Urothelium cell line (cell line): ENCODE measurements at places on chromosomes 4 and X.

- DNase-seq = no peak
Observed at GRCh38 chrX:17459661-17460060, 84.7 kb downstream of the NHS start.

- DNase-seq = no peak
Observed at GRCh38 chrX:20452487-20452886, 185.8 kb upstream of the RPS6KA3 start.

GRCh38 chrX:42615161-42615563 lies 162.8 kb downstream of the PPP1R2C start:
- no peak for DNase-seq

DNA sequence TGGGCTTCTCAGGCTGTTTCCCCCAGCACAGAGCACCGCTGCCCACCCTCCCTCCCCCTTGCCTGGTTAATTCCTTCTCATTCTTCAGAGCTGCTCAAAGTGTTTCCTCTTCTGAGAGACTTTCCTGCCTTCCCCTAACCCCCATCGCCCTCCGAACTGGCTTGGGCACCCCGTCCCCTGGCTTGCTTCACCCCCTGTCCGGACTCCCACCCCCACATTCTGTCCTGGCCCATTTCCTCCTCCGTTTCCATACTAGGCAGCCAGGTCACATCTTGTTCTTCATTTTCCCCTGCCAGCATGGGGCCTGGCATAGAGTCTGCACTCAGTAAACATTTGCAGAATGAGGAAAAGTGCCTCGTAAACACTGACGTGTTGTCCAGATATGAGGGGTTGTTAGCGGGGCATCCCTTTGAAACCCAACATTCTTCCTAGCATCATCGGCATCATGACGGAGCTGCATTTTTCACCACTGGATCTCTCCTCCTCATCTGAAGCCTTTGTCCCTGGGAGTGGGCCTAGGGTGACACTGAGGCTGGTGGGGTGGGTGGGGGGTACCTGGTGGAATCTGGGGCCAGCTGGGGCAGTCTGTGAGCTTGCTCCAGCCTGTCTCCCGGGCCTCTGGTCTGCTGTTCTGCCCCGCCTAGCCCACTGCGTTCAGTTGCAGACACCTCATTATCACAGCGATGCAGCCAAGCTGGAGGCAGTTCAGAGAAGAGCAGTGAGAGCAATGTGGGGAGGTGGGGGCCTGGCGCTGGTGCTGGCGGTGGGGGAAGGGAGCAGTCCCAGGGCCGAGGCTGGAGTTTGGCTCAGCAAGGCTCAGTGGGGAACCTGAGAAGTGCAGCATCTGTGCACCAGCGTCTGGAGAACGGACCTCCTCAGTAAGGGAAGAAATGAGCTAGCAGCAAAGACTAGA lies 149.4 kb upstream of the PJA1 start:
- no peak for DNase-seq

DNA sequence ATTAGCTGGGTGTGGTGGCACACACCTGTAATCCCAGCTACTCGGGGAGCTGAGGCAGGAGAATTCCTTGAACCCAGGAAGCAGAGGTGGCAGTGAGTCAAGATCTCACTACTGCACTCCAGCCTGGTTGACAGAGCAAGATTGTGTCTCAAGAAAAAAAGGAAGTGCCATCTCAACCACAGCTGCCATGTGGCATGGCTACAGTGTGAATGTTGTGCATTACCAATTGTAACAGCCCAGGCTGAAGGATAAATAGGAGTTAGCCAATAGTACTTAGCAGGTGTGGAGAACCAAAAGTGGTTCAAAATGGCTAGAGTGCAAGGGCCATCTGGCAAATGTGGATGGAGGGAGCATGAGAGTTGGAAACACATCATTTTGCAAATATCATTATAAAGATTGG lies 28.9 kb downstream of the SLC25A5 start:
- no peak for DNase-seq

DNA sequence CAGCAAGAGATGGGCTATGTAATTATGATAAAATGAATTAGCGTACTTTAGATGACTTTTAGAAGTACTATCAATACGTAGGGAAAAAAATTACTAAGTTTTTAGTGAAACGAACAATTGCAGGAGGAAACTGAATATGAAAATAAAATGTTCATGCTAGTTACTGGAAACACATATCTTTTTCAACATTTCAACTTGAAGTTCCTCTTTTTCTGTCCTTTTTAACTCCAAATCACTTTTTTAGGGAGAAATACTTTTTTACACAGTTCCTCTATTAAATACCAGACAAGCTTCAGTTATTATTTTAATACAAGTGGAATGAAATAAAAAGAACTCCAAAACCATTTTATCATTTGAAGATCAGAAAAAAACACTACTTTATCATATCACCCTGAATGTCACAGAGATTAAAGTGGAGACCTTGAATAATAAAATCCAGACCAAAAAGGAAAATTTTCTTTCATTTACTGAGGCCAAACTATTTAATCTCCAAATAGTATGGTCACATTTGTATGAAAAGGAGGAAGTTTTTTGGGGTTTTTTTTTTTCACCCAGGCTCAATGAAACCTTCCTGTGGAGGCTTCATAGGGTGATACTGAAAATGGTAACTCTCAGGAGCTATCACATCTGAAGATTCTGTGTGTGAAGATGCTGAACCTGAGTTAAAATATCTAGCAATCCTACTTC lies 306.2 kb downstream of the INPP4B start:
- no peak for DNase-seq

DNA sequence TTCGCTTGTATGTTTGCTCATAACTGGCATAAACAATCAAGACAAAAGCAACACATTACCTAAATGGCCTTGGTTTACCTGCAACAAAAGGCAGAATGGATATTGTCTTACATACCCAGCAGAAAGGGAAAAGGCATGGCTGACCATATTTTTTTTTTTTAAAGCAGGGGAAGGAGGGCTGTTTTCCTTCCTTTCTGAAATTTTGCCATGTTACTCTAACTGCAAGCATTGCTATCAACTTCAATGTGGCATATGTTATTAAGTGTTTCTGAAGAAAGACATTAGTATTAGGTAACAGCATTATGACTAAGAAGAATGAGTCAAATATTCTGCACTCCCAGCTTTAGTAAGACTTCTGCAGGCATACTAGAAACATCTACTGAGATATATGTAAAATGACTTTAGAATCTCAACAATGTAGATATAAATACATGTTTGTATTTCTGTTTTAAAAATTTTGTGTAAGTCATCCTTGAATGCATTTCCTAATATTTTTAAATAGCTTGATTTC lies 512.6 kb upstream of the FAM241A start:
- DNase-seq = no peak

DNA sequence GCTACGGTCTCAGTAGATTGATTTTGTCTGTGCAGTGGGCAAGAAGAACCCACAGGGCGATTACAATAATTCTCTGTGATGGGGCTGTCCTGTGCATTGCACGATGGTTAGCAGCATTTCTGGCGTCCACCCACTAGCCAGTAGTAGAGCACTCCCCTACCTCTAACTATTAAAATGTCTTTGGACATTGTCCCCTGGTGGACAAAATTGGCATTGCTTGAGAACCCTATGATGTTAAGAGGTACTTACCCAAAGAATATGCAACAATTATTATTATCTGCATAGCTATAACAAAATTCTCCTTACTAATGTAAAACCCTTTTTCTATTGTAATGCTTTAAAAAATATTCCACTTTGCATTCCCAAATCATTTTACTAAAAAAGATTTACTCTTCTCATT lies 109.5 kb upstream of the VCX3A start:
- DNase-seq = no peak

GRCh38 chrX:37813570-37813969 lies 33.7 kb downstream of the CYBB start:
- DNase-seq = no peak

DNA sequence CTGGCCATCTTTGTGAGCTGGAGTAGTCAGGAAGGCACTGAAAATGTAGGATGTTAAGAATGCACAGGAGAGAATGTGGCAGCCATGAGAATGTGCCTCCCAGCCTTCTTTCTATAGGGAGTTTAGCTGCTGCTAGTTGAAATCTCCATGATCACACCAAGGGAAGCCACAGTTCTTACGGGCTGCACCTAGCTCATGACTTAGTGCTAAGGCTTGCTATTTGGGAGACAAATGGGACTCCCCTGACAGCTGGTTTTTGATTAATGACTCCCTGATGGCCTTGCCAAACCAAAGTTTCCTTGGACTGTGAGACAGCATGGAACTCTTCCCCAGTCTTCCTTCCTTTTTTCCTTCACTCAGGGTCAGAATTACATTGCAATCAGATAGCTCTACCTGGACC lies 9.2 kb downstream of the CTSO start:
- DNase-seq = no peak

DNA sequence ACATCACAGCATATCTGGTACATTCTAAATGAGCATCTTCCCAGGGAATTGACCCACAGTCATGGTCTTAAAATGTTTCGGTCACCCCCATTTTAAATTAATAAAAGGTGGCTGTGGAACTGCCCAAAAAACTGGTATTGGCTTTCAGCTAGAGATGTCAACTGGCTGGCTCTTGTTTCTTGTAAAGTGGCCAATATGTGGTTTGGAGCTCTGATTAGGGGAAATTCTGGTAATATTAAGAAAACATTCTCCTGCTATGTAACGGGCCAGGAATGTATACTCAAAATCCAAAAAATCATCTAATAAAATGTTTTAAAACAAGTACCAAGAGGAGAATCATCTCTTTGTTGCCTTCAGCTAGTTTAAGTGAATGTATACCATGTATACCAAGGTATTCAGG lies 62.0 kb upstream of the VCX2 start:
- no peak for DNase-seq

GRCh38 chr4:1204828-1205585 lies 32.6 kb upstream of the SPON2 start:
- DNase-seq = no peak

DNA sequence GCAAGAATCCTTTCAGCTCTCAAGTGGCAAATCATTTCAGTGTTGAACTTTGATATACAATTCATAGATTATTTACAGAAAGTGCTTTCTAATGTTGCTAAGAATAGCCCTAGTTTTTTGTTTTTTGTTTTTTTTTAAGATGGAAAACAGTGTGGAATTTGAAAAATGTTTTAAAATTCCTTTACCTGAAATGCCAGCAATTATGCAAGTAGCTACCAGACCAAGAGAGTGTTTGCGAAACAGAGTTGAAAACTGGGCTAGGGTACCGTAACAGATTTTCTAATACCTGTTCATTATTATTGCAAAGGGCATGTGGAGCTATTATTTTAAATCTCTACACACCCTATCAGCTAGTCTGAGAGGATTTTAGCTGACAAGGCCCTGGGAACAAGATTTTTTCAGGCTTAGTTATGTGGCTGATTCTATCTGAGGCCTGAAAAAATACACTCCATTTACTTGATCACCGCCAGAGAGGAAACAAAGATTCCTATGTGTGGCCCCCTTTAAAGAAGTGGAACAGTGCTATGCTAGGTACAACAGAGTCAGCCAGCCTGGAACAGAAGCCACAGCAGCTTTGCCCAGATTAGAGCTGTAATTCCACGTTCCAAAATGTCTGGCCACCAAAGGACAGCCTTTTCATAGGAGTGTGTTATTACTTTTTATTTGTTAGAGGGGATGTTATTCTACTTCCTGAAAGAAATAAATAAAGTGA lies 46.9 kb upstream of the SLC39A8 start:
- DNase-seq = no peak

- no peak for DNase-seq
Observed at GRCh38 chrX:132481449-132481848, 7.4 kb downstream of the MBNL3 start.

DNA sequence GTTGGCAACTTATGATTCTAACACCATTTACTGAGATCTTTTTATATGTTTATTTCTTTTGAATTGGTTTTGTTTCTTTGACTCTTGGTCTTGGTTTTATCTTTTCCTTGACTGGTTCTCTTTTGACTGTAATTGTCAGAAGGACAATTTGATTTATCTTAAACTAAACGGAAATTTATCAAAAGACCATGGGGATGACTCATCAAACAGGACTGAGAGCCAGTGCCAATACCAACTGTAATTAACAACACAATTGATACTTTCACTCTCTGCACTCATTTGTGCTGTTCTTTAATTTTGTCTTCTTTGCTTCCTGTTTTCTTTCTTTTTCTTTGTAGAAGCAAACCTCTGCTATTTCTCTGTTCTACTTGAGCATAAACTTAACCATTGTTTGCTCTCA lies 776.8 kb downstream of the CCSER1 start:
- no peak for DNase-seq

DNA sequence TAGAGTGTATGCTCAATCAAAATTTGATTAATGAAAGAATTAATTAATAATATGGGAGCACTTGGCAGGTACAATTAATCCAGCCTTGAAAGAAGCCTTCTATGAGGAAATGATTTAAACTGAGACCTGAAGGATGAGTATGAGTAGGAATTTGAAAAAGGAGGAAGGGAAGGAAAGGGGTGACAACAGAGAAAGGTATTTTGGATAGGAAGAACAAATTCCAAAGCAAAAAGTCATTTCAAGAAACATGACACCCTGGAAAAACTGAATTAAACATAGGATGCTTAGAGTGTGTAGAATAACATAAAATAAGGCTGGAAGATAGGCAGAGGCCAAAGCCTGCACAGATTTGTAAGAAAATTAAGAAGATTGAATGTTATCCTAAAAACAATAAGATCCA lies 29.6 kb downstream of the PHOX2B start:
- DNase-seq = peak; percentile 32

DNA sequence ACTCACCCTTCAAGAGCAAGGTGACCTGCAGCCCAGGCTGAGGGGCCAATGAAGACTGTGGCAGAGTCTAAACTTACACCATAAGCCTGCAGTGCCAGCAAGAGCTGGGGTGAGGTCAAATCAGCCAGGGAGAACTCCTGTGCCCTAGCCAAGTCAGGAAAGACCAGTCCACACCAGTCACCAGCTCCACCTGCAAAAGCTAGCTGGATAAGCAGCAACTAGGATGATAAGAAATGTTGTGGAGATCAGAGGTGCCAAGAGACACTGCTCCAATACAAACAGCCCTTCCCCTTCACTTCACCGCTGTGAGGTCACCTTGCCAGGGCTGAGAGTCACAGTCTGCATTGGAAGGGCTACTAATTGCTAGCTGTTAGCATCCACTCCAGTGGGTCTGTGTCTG lies 31.3 kb downstream of the NIPAL1 start:
- DNase-seq = no peak

DNA sequence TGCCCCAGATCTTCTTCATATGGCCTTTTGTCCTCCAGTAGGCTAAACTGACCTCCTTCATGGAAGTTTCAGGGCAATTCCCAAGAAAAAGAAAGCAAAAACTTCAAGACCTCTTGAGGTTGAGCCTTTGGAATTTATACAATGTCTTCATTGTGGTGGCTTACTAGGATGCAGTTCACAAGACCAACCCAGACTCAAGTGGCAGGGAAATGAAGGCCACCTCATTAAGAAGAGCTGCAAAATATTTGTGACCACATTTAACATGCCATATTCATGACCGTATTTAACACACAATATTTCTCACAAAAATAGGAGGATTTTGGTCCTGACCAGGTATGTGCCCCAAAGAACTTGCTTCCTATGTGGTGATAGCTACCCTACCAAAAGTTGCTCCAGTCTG lies 605.5 kb upstream of the PITX2 start:
- peak; percentile 14 for DNase-seq
